ENCODE measurements at places on chromosomes 2 and 18. TPM values are rescaled to one million over a fixed set of nuclear protein-coding genes. Genes with fewer than 3 reads are reported as not detected.

IL18R1 gene
- 20.5 TPM for total RNA-seq

GAREM2 gene
- 2.1 TPM for total RNA-seq

PROM2 gene
- total RNA-seq = 0.90 TPM

HTR2B gene
- not detected for total RNA-seq

MLPH gene
- total RNA-seq = not detected

DYSF gene
- total RNA-seq = 0.71 TPM

LBX2 gene
- total RNA-seq = 1.3 TPM

ERBB4 gene
- not detected for total RNA-seq

DSG2 gene
- total RNA-seq = 0.11 TPM

LIPT1 gene
- 5.5 TPM for total RNA-seq

TDRD15 gene
- total RNA-seq = 0.13 TPM

NEU4 gene
- 9.8 TPM for total RNA-seq

MYL12A gene
- total RNA-seq = 392 TPM

TUBB8B gene
- total RNA-seq = 0.22 TPM

CPO gene
- not detected for total RNA-seq

LRRTM1 gene
- total RNA-seq = not detected

FOXD4L1 gene
- 0.32 TPM for total RNA-seq

ZNF638 gene
- total RNA-seq = 96.1 TPM

AKAIN1 gene
- total RNA-seq = not detected

CD28 gene
- 382 TPM for total RNA-seq
